ENCODE measurements at places on chromosomes 12 and 14. TPM values are rescaled to one million over a fixed set of nuclear protein-coding genes. Genes with fewer than 3 reads are reported as not detected.
A peak's percentile ranks its signal among the peaks of the same experiment; 100 is the strongest.

- H3K27me3 ChIP-seq, result no peaks in the 10 kb centered on the region
- no peaks in the 10 kb centered on the region for H3K4me1 ChIP-seq
- H3K36me3 ChIP-seq, result peaks cover 7% of the 10 kb centered on the region
- no peak overlapping the region for H3K4me3 ChIP-seq
- no peak for DNase-seq
Measured at GRCh38 chr12:48773686-48774085, 15.2 kb downstream of the ADCY6 start.

DNA sequence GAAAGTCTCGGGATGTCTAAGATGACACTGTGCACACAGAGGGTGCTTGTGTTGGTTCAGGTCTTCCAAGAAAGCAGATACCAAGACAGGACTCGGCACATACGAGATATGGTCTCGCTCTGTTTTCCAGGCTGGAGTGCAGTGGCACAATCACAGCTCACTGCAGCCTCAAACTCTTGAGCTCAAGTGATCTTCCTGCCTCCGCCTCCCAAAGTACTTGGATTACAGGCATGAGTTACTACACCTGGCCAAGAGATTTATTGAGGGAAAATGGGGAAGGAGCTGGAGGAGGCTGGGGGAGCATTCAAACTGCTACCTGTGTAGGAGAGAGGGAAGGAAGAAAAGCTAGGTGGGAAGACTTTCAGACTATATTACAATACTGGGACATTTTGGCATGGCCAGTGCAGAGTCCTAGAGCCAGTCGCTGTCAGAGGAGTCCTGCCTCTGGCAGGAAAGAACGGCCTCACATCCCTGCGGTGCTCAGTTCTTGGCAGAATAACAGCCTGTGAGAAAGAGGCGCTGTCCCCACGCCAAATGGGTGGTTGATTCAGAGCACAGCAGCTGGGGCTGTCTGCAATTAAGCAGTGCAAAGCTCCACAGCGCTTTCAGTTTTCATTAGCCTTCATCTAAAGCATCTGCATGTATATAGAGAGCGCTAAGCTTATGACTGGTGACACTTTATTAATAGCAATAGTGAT, 18.3 kb downstream of the SLC17A8 start:
- peak overlapping the region; percentile 36 for H3K4me3 ChIP-seq
- H3K27ac ChIP-seq, result no peak overlapping the region
- peaks cover 8% of the 10 kb centered on the region for H3K27me3 ChIP-seq
- H3K36me3 ChIP-seq, result no peaks in the 10 kb centered on the region

Gene ETFRF1
- total RNA-seq, result 10.7 TPM

- no peak overlapping the region for H3K4me3 ChIP-seq
- no peak overlapping the region for H3K27ac ChIP-seq
- H3K27me3 ChIP-seq, result no peaks in the 10 kb centered on the region
- no peaks in the 10 kb centered on the region for H3K4me1 ChIP-seq
- no peaks in the 10 kb centered on the region for H3K36me3 ChIP-seq
- no peak for DNase-seq
Measured at GRCh38 chr14:89773644-89774316, 180.8 kb downstream of the EFCAB11 start.

DNA sequence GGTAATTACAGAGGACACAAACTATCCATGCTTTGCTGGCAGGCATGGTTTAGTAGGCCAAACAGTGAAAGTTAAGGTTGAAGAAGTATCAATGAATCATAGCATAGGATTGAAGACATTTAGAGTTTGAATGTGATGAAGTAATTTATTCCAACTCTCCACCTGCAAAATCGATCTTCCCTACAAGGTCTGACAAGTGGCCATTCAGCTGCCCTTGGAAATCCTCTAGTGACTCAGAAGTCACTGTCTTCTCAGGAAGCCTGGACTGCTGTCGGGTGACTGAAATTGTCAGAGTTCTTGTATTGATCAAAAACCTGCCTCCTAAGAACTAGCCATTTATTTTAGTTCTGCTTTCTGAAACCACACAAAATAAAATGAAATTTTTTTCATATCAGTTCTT, 17.7 kb upstream of the STXBP6 start:
- H3K36me3 ChIP-seq, result no peaks in the 10 kb centered on the region
- H3K4me1 ChIP-seq, result no peaks in the 10 kb centered on the region
- H3K4me3 ChIP-seq, result no peak overlapping the region
- no peak for DNase-seq
- no peaks in the 10 kb centered on the region for H3K27me3 ChIP-seq

- DNase-seq, result no peak
- H3K4me1 ChIP-seq, result peaks cover 20% of the 10 kb centered on the region
Measured at GRCh38 chr12:45406988-45407850, 191.3 kb downstream of the ANO6 start.

DNA sequence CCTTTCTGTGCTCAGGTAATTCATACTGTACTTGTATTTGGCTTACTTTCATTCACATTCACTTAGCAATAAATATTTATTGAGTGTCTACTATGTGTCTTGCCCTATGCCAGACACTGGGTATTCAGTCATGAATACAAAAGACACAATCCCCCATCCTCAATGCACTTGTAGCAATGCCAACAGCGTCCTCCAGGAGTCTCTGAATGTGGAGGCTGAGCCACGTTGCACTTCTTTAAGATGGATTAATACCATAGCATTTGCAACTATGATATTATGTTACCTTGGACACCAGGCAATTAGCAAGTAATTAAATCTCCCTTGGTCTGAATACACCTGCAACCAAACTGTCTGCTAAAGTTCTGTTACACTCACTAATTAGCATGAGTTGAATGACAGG, 58.8 kb downstream of the OTX2 start:
- H3K27me3 ChIP-seq, result 0 out of 2 replicates have a peak, but pooled peaks cover 3% of the 10 kb centered on the region
- DNase-seq, result no peak
- H3K4me3 ChIP-seq, result no peak overlapping the region
- no peak overlapping the region for H3K27ac ChIP-seq
- no peaks in the 10 kb centered on the region for H3K36me3 ChIP-seq

- H3K4me1 ChIP-seq, result no peaks in the 10 kb centered on the region
- DNase-seq, result no peak
- no peak overlapping the region for H3K27ac ChIP-seq
Measured at GRCh38 chr14:106455026-106455425, 928.6 kb downstream of the TMEM121 start.

GRCh38 chr12:104312202-104312601, 8.7 kb downstream of the EID3 start:
- H3K36me3 ChIP-seq, result peaks cover 69% of the 10 kb centered on the region
- no peaks in the 10 kb centered on the region for H3K27me3 ChIP-seq
- H3K27ac ChIP-seq, result no peak overlapping the region
- no peak for DNase-seq

DNA sequence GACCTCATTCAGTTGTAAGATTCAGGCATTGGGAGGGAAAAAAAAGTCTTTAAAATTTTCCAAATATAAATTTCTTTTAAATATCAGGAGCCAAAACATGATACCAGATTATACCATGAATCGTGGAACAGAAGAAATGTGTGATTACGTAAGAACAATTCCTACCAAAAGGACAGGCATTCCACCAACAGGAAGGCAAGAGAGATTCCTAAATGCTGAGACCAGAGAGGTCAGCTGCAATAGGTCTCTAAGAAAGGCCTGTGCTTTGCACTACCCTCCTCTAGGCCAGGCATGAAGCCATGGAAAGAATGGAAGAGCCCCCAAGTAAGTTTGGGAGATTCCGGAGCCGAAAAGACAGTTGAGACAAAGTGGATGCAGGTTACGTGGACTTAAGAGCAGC, 83.7 kb downstream of the PTGER2 start:
- no peak overlapping the region for H3K4me3 ChIP-seq
- no peak overlapping the region for H3K27ac ChIP-seq
- peaks cover 18% of the 10 kb centered on the region for H3K4me1 ChIP-seq
- DNase-seq, result no peak

GRCh38 chr14:74257941-74258763, 18.9 kb downstream of the VSX2 start:
- H3K27ac ChIP-seq, result no peak overlapping the region
- H3K36me3 ChIP-seq, result no peaks in the 10 kb centered on the region
- H3K27me3 ChIP-seq, result peaks cover 14% of the 10 kb centered on the region
- H3K4me3 ChIP-seq, result peak overlapping the region; percentile 73

- H3K36me3 ChIP-seq, result no peaks in the 10 kb centered on the region
- H3K27me3 ChIP-seq, result no peaks in the 10 kb centered on the region
- H3K27ac ChIP-seq, result peak overlapping the region; percentile 32
Measured at GRCh38 chr12:131116468-131117117, 162.9 kb downstream of the ADGRD1 start.

Gene FOXN4
- total RNA-seq, result not detected

- H3K4me3 ChIP-seq, result no peak overlapping the region
- no peaks in the 10 kb centered on the region for H3K27me3 ChIP-seq
- no peaks in the 10 kb centered on the region for H3K36me3 ChIP-seq
- no peak overlapping the region for H3K27ac ChIP-seq
- no peak for DNase-seq
Measured at GRCh38 chr12:44628180-44628579, 247.9 kb downstream of the NELL2 start.

- DNase-seq, result no peak
- peak overlapping the region; percentile 99 for H3K27ac ChIP-seq
- peaks cover 18% of the 10 kb centered on the region for H3K36me3 ChIP-seq
- H3K4me3 ChIP-seq, result peak overlapping the region; percentile 98
- peaks cover 26% of the 10 kb centered on the region for H3K4me1 ChIP-seq
Measured at GRCh38 chr14:24369463-24369862, 1.5 kb downstream of the NFATC4 start.

Gene ALX1
- total RNA-seq, result not detected

Gene GLIPR1L1
- total RNA-seq, result not detected

- H3K4me3 ChIP-seq, result no peak overlapping the region
- no peaks in the 10 kb centered on the region for H3K27me3 ChIP-seq
- no peaks in the 10 kb centered on the region for H3K36me3 ChIP-seq
Measured at GRCh38 chr12:104930388-104931326, 27.4 kb downstream of the SLC41A2 start.

Gene KRT85
- total RNA-seq, result not detected

Gene PMCH
- not detected for total RNA-seq

Gene SDS
- total RNA-seq, result not detected

Gene ZC2HC1C
- 5.3 TPM for total RNA-seq

GRCh38 chr14:68366656-68367055, 426.2 kb downstream of the ZFP36L1 start:
- no peak overlapping the region for H3K4me3 ChIP-seq
- H3K27me3 ChIP-seq, result no peaks in the 10 kb centered on the region
- H3K4me1 ChIP-seq, result peaks cover 17% of the 10 kb centered on the region
- no peaks in the 10 kb centered on the region for H3K36me3 ChIP-seq

Gene MYRFL
- total RNA-seq, result not detected

DNA sequence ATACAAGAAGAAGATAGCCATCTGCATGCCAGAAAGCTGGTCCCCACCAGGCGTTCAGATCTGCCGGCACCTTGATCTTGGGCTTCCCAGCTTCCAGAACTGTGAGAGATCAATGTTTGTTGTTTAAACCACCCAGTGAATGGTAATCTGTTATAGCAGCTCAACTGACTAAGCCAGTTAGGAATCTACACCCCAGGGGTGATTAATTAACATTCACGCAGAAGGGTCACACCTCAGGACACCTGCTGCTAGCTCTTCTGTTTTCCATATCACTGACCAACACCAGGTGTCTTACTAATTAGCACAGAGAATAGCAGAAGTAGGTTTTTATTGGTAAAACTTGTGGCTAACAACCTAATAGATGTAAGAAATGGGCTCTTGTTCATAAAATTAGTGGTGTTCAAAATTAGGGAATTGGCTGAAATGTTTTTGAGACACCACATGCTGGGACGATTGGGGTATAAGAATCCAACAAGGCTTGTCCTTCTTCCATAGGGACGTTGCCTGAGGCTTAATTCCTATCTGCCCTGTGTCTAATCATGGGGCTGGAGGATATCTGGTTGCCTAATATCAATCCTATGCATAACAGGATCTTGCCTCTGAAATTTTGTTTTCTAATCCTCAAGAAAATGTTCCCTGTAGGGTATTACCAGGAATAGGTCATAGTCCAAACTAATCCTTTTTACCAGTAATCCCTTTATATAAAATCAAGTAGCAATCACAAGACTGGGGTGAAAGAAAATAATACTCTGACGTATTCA, 42.0 kb upstream of the CHST11 start:
- H3K4me1 ChIP-seq, result no peaks in the 10 kb centered on the region
- no peak for DNase-seq
- no peak overlapping the region for H3K27ac ChIP-seq

DNA sequence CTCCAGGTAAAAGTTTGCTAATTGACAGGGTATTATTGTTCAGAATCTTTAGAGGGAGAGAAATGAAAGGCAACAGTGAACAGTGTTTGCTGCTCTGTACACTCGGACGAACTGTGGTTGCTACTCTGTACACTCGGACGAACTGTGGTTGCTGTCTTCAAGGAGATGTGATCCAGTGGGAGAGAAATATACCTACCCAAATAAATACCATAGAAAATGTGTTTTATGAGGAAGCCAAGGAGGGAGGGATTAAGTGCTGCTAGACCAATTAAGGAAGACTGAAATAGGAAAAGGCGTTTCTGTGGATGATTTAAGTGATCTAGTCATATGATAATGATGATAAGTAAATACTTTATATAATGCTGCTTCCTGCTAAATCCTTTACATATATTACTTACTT, 2.7 kb downstream of the STK38L start:
- peak overlapping the region; percentile 89 for H3K4me3 ChIP-seq
- peaks cover 22% of the 10 kb centered on the region for H3K4me1 ChIP-seq
- DNase-seq, result no peak
- no peak overlapping the region for H3K27ac ChIP-seq

Gene CIDEB
- 0.51 TPM for total RNA-seq

- H3K27me3 ChIP-seq, result peaks cover 11% of the 10 kb centered on the region
- no peak for DNase-seq
- no peak overlapping the region for H3K4me3 ChIP-seq
- peaks cover 38% of the 10 kb centered on the region for H3K4me1 ChIP-seq
- no peak overlapping the region for H3K27ac ChIP-seq
Measured at GRCh38 chr12:5437182-5437583, 5.3 kb downstream of the NTF3 start.

- no peak overlapping the region for H3K4me3 ChIP-seq
- H3K36me3 ChIP-seq, result no peaks in the 10 kb centered on the region
- H3K27me3 ChIP-seq, result no peaks in the 10 kb centered on the region
- H3K4me1 ChIP-seq, result peaks cover 10% of the 10 kb centered on the region
- no peak overlapping the region for H3K27ac ChIP-seq
Measured at GRCh38 chr12:116918464-116918863, 7.7 kb downstream of the FBXW8 start.

Gene CPNE8
- 3.2 TPM for total RNA-seq

DNA sequence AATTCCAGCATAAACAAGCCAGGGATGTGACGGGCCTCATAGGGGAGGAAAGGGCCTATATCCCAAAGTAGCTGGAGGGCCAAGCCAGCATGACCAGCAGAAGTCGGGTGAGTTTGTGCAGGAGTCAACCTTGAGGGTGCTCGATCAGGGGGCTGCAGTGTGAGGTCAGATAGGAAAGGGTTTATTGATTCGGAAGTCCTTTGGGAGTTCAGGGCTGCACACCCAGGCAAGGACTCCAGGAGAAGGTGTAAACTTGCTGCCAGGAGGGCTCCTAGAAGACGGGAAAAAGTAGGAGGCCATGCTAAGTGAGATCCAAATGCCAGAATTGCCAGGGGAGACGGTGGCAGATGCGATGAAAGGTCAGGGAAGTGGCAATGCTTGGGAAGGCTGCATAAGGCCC, 3.4 kb upstream of the OAS2 start:
- H3K4me1 ChIP-seq, result peaks cover 3% of the 10 kb centered on the region
- H3K27ac ChIP-seq, result no peak overlapping the region
- H3K36me3 ChIP-seq, result no peaks in the 10 kb centered on the region
- no peaks in the 10 kb centered on the region for H3K27me3 ChIP-seq

Data from GM23248 (cell line).